ENCODE measurements at places on chromosomes 1 and 21.
A peak's percentile ranks its signal among the peaks of the same experiment; 100 is the strongest.

DNA sequence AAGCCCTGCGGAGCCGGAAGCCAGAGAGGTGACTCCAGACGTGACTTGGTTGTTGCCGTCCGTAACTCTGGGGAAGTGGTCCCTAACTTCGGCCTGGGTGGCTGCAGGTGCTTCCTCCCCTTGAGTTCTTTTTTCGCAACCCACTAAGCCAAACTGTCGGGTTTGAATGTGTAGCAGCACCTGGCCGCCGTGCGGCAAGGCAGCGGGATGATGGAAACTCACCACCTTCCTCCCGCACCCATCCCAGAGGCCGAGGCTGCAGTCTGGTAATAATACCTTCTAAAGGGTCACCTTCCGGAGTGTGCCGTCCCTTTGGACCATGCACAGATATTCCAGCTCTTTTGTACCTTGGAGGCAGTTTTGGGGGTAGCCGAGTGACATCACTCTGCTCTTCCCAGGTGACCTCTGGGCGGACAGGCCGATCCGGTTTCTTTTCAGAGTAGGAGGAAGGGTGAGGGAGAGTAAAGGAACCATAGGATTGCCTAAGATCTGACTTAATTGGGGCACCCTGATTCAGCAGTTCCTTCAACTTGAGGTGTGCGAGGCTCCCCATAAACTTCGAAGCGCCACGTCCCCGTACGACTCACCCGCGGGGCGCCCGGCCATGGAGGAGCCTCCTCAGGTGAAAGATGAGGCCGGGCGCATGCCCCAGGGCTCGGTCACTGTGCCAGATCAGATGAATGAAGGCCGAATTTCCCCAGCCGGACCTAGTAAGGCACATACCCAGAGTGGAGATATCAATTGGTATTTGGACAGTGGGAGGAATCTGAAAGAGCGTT, 1.0 kb downstream of the KCNK1 start:
- no peak for DNase-seq

DNA sequence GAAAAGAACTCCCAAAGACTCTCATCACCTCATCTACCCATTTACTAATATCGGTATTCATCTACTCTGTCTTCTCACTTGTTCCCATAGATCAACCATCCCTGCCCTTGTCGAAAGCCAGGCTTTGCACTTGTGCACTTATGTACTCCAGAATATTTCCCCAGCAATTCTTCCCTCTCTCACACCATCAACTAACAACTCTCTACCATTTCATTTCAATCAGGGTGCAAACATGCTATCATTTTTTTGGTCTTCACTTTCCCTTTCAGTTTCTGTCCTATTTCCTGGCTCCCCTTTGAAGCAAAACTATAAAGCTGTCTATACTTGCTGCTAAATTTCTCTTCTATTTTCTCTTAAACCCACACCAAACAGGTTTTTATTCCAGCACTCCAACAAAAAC, 6.7 kb downstream of the C1orf105 start:
- DNase-seq = no peak

DNA sequence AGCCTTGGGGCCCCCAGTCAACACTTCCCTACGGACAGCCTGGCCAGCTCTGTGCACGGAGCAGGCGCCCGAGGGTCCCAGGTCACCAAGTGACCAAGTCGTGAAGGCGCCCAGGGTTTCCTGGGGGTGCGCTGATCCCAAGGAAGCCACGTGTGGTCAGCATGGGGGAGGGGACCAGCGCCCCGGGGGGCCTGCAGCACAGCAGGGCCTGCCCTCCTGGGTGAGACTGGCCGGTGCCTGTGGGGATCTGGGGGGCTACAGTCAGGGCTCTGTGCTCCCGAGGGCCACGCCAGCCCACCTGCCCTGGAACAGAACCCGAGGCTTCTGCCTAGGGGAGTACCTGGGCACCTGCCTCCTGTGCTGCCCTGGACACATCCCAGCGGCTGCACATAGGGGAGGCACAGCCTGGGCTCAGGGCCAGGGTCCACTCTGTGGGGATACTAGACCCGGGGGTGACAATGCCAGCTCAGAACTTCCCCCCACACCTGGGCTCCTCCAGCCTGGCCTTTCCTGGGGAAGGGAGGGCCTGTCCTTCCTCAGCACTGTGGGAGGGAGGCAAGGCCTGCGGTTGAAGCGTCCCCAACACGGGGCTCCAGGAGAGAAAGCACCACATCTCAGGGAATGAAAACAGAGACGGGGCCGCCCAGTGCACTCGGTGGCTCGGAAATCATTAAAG, 6.2 kb upstream of the POFUT2 start:
- no peak for DNase-seq

- peak; percentile 77 for DNase-seq
These were observed 39.8 kb downstream of the HTR6 start for GRCh38 chr1:19704247-19705113.

DNA sequence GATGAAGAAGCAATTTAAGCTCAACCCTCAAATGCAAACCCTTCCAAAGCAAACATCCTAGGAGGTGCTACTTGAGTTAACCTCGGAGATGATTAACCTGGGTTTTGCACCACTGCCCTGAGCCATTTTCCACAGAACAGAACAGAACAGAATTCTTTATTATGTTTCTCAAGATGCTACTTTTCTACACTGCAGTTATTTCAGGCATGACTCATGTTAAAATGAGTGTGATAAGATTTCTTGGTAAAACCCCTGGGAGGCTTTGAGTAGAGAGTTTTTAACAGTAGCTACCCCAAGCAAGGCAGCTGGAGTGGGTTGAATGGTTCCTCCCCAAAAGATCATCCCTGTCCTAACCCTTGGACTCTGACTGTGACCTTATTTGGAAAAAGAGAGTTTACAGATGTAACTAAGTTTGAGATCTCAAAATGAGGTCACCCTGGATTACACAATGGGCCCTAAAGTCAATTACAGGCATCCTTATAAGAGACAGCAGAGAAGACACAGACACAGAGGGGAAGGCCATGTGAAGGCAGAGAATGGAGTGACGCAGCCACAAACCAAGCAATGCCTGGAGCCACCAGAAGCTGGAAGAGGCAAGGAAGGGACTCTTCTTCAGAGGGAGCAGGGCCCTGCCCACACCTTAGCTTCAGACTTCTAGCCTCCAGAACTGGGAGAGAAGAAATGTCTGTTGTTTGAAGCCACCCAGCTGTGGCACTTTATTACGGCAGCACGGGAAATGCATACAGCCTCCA, 153.4 kb downstream of the ETS2 start:
- no peak for DNase-seq

DNA sequence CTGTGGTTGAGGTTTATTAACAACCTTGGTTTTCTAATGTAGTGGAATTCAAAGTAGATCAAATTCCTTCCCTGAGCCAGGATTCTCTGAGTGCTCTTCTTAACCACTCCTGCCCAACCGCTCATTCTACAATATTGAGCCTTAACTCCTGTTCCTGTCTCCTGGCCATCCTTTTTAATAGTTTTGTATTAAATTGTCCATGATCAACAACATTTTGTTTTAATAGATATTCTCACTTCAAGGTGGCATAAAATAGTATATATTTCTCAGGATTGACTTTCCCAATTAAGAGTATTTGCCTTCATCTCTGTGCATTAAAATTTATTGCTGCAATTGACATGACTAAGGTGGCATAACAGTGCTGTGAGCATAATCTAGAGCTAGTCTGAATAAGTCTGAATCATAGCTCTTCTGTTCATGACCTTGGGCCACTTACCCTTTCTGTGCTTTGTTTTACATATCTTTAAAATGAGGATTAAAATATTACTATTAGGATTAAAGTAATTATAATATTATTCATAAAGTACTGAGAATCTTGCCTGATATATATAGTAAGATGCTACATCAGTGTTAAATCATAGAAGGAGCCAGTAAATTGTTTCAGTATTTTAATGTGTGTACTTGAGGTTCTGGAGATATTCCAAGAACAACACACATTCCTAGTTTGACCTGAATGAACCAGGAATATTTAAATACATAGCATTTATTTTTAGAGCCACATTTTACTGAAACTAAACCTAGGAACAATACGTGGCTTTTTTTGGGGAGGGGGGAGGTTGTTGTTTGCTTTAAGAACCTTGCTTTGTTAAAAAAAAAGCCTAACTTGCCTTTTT, 76.4 kb downstream of the ADGRL2 start:
- no peak for DNase-seq

GRCh38 chr1:216123446-216124191, 299.6 kb downstream of the USH2A start:
- no peak for DNase-seq

DNA sequence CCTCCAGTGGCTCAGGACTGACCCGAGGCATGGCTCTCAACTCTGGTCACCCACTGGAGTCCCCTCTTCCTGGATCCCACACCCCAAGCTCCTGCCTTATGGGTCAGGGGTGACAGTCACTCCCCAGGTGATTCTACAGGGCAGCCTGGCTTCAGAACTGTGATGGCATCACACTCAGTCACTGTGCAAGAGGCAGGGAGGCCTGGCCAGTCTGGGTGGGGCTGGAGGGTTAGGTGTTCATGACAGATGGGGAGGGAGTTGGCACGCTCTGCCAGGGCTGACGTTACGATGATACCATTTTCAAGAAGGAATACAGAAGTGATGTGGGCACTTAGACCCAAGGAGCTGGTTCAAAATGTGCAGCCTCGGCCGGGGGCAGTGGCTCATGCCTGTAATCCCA, 25.2 kb upstream of the ABCG1 start:
- no peak for DNase-seq

DNA sequence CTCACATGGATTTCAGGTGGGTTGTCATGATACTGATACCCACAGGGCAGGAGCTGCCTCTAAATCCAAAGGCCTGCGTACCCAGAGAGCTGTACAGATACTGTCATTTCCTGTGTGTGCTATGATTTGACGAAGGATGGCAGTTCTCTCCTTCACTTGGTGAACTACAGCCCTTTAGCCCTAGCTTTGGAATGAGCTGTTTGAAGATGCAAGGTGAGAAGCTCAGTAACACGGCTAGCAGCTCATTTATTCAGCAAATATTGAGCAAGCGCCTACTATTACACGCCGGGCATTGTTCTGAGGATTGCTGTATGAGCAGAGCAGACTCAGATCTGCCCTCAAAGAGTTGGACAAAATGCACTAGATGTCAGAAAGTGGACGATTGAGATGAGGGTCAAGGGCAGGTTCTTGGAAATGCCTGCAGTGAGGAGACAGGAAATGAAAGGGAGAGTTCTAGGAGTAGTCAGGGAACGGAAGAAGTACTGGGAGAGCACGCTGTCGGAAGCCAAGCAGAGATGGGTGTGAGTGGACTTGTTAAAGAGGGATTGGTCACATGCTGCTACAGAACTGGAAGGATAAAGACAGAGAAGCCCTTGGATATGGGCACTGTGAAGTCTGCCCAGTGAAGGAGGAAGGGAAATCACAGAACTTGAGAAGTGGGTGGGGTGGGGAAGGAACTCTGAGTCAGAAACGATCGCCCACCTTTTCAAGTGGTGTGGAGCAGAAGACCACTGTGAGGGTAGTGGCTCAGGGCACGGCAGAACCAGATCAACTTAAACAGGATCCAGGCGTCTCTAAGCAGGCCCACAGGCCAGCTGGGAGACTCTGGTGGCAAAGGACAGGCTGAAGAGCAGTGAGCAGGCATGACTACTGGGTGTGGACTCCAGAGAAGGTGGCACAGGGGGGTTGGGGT, 7.1 kb downstream of the PTGFRN start:
- no peak for DNase-seq

GRCh38 chr1:62794053-62794452, 10.1 kb downstream of the ATG4C start:
- no peak for DNase-seq

DNA sequence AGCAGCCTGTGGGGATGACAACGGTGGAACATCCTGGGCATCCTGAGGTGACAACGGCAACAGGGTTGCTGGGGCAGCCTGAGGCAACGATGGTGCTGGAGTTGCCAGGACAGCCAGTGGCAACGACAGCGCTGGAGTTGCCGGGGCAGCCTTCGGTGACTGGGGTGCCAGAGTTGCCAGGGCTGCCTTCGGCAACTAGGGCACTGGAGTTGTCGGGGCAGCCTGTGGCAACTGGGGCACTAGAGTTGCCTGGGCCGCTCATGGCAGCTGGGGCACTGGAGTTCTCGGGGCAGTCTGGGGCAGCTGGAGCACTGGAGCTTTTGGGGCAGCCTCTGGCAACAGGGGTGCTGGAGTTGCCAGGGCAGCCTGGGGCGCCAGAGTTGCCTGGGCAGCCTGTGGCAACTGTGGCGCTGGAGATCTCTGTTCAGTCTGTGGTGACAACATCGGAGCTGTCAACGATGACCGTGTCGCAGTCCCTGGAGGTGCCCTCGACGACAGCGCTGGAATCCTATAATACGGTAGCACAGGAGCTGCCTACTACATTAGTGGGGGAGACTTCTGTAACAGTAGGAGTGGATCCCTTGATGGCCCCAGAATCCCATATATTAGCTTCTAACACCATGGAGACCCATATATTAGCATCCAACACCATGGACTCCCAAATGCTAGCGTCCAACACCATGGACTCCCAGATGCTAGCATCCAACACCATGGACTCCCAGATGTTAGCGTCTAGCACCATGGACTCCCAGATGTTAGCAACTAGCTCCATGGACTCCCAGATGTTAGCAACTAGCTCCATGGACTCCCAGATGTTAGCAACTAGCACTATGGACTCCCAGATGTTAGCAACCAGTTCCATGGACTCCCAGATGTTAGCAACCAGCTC, 8.2 kb downstream of the SON start:
- no peak for DNase-seq

GRCh38 chr1:163178628-163179027, 24.1 kb downstream of the RGS5 start:
- DNase-seq = no peak

DNA sequence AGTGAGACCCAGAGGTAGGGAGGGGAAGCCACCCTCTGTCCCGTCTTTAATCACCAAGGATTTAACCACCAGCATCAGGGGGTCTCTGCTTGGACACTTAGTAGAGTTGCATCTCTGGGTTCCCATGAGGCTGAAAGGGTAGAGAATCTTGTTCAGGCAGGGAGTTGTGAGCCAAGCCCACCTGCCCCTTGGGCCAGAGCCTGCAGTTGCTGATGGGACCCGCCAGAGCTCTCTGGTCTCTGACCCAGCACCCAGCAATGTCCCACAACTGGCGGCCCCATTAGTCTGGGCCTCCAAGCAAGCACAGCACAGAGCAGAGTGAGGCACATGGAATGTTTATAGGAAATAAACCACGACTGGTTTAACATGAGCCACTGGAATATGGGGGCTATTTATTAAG, 166.3 kb downstream of the TRIM33 start:
- no peak for DNase-seq

- DNase-seq = no peak
These were observed 3.9 kb downstream of the DISP3 start for GRCh38 chr1:11482701-11483479.

DNA sequence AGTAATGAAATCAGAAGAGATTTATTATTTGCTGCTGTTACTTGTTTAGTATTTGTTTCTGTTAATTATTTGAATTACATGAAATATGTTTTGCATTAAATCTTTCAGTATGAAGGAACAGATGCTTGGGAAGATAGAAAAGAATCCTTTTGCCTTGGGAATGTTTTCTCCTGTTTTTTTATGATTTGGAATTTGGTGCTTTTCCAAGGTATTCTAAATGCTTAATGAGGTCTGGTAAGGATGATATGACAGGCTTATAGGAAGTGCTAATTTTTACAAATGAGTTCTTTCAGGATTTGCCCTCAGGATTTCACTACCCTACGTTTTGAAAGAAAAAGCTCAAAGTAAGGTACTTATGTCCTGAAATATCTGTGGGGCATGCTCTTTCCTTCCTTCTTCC, 25.6 kb upstream of the ST6GALNAC3 start:
- DNase-seq = no peak

GRCh38 chr1:23719162-23719820, 24.0 kb upstream of the ELOA start:
- no peak for DNase-seq
